ENCODE measurements at places on chromosomes 16 and 17. TPM values are rescaled to one million over a fixed set of nuclear protein-coding genes. Genes with fewer than 3 reads are reported as not detected.

- no peak for DNase-seq
- H3K27me3 ChIP-seq, result no peaks in the 10 kb centered on the region
- no peak overlapping the region for H3K27ac ChIP-seq
- H3K36me3 ChIP-seq, result no peaks in the 10 kb centered on the region
Measured at GRCh38 chr16:87821376-87822107, 47.8 kb downstream of the SLC7A5 start.

Gene KRT31
- not detected for total RNA-seq

DNA sequence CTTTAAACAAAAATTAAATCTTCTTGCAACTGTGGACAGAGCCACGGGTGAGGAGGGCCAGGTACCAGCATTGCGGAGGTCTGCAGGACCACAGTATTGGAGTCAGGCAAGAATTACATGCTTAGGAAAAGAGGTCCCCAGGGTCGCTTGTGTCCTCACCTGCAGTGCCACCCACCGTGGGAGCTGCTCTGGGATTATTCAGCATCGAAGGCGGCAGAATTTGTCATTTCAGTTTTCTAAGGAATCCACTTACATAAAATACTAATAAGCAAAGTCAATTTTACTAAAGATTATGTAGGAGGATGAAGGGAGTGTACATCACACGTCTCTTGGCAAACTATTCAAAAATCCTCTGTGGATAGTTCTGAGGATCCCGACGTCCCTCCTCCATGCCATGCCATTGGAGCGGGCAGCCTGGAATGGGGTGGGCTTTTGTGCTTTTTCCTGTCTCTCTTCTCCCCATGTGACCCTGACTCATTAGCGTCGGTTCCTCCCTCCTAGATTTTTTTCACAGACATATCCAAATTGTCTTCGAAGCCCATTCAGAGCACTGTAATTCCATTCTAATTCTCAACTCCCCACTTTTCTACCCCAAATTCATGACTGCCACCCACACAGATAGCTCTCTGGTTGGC, 3.0 kb upstream of the PIK3R6 start:
- no peaks in the 10 kb centered on the region for H3K36me3 ChIP-seq
- no peaks in the 10 kb centered on the region for H3K27me3 ChIP-seq
- H3K4me3 ChIP-seq, result no peak overlapping the region
- no peaks in the 10 kb centered on the region for H3K4me1 ChIP-seq
- H3K27ac ChIP-seq, result no peak overlapping the region

Gene DPEP3
- not detected for total RNA-seq

Gene OSGIN1
- total RNA-seq, result 4.3 TPM

GRCh38 chr16:651844-652243, 2.7 kb downstream of the WDR90 start:
- no peaks in the 10 kb centered on the region for H3K4me1 ChIP-seq
- no peaks in the 10 kb centered on the region for H3K36me3 ChIP-seq
- no peak for DNase-seq
- H3K27me3 ChIP-seq, result no peaks in the 10 kb centered on the region

DNA sequence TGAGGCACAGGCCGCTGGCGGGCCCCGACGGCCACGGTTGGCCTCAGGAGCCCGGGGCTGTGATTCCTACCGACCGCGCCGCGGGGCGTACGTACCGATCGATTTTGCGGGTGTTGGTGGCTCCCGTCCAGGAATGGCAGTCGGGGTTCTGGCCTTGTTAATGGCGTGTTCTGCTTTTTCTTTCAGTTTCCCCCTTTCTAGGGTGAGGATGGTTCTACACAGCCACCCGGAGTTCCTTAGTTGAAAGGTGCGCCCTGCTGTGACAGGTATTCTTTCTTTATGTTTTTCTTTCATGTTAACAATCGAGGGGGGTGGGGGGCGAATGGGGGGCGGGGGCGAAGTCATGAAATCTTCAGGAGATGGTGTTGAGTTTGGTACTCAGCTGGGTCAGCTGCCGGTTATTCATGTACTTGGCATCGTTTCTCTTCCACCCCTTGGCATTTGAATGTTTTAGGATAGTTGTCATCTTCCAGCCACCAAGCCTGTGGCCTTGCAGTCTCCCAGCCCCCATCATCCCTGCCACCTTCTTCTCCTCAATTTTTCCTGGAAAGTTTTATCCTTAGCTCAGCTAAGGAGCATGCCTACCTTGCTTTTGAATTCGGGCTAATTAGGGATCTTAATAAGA, 802 bp downstream of the CYLD start:
- no peak for DNase-seq
- peak overlapping the region; percentile 89 for H3K27ac ChIP-seq
- H3K27me3 ChIP-seq, result no peaks in the 10 kb centered on the region
- H3K4me3 ChIP-seq, result peak overlapping the region; percentile 97
- H3K36me3 ChIP-seq, result no peaks in the 10 kb centered on the region

GRCh38 chr17:15909481-15909991, 35.4 kb upstream of the ADORA2B start:
- no peak overlapping the region for H3K27ac ChIP-seq
- H3K4me1 ChIP-seq, result no peaks in the 10 kb centered on the region
- no peaks in the 10 kb centered on the region for H3K27me3 ChIP-seq
- no peak for DNase-seq

- H3K4me3 ChIP-seq, result no peak overlapping the region
- no peaks in the 10 kb centered on the region for H3K36me3 ChIP-seq
- H3K27me3 ChIP-seq, result peaks cover 61% of the 10 kb centered on the region
- H3K27ac ChIP-seq, result no peak overlapping the region
Measured at GRCh38 chr16:1093284-1094123, 2.5 kb downstream of the C1QTNF8 start.

DNA sequence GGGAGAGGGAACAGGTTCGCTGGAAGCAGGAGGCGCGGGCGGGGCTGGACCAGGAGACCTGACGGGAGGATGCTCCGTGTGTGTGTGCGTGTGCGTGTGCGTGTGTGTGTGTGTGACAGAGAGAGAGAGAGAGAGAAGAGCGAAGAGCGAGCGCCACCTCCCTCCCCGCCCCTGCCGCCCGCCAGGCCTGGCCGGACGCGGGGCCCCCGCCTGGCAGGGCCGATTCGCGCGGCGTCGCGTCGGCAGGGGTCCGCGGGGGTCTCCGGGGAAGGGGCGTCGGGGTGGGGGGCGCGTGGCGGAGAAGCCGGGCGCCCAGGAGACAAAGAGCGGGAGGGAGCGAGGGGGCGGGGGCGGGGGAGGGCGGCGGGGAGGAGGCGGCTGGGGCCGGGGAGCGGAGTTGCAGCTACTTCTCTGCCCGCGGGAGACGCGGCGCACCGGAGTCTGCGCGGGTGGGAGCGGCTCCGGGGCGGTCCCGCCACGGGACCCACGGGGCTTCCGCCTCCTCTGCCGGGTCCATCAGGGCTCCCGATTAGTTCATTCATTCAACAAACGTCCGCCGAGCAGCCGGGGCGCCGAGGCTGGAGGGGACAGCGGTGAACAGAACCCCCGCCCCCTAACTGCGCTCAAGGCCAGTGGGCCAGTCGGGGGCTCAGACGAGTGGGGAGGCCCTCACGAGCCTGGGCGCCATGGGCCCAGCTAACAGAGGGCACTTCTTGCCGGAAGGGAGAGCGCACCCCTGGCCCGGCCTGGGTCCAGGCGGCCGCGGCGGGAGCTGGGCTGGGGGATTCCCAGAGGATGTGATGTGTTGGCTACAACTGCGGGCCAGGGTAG, at the start of gene SAMD14:
Gene SAMD14 (minus strand): TSS at position 433 of the 831 bp plus-strand sequence. CDS start 5,201 bp downstream, outside the sequence.
- no peak within 1 kb of the TSS for H3K27ac ChIP-seq
- H3K27me3 ChIP-seq, result peaks cover 10% of the 10 kb centered on the region
- peaks cover 39% of the 10 kb centered on the region for H3K4me1 ChIP-seq
- H3K4me3 ChIP-seq, result peak within 1 kb of the TSS; percentile 59

Gene TM4SF5
- total RNA-seq, result not detected

DNA sequence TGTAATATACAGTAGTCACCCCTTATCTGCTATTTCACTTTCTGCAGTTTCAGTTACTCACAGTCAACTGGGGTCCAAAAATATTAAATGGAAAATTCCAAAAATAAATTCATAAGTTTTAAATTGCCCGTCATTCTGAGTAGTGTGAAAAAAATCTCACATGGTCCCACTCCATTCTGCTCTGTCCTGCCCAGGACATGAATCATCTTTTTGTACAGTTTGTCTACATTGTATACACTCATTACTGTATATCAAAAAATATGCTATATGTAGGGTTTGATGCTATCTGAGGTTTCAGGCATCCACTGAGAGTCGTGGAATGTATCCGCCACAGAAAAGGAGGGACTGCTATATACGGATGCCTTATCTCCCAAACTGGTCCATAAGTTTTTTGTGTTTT, 16.0 kb upstream of the APPBP2 start:
- DNase-seq, result no peak
- no peak overlapping the region for H3K27ac ChIP-seq
- H3K27me3 ChIP-seq, result no peaks in the 10 kb centered on the region

GRCh38 chr16:30949650-30950515, 1.0 kb downstream of the ORAI3 start:
- H3K4me3 ChIP-seq, result peak overlapping the region; percentile 84
- peaks cover 5% of the 10 kb centered on the region for H3K36me3 ChIP-seq
- DNase-seq, result peak; percentile 95
- no peaks in the 10 kb centered on the region for H3K27me3 ChIP-seq
- peaks cover 48% of the 10 kb centered on the region for H3K4me1 ChIP-seq
- peak overlapping the region; percentile 86 for H3K27ac ChIP-seq

DNA sequence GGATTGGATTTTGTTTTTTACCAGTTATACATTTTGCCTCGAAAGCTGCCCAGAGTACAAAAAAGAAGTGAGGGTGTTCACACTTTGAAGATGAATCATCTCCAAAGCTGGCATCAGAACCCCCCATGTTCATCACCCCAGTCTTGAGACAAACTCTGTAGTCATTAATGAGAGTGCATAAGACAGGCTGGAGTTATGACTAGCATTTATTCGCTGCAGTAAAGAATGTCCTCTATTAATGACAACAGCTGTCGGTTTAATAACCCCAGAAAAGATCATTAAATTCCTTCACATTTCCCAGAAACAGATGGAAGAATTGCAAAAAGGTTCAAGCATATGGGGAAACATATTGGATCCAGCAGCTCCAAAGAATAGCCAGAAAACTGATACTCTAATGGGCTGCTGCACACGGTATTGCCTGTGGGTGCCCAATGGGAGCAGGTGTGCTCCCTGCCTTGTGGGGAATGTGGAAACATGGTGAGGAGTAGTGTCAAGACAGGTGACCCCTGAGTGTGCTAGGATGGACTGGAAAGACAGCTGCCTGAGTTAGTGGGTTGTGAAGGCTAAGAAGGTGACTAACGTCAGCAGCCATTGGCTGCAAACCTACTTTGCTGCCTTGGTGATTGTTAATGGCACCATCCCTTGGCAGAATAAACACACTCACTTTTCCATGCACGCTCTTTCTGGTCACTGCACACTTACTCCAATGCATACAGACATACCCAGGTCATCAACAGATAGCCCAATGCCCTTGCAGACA, 81.9 kb downstream of the AIPL1 start:
- H3K27ac ChIP-seq, result no peak overlapping the region
- H3K4me1 ChIP-seq, result no peaks in the 10 kb centered on the region

DNA sequence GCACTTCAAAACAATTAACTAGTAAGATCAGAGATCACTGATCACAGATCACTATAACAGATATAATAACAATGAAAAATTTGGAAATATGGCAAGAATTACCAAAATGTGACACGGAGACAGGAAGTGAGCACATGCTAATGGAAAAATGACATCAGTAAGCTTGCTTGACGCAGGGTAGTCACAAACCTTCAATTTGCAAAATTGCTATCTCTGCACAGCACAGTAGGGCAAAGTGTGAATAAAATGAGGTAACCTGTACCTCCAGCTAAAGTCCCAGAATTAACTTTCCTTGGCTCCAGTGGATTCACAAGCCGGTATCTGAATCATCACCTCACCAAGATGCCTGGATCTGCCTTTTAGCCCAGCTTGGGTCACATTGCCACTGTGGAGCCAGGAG, 4.2 kb upstream of the MMP2 start:
- peaks cover 15% of the 10 kb centered on the region for H3K27me3 ChIP-seq
- no peak for DNase-seq
- no peak overlapping the region for H3K4me3 ChIP-seq
- no peak overlapping the region for H3K27ac ChIP-seq
- H3K4me1 ChIP-seq, result peaks cover 36% of the 10 kb centered on the region

DNA sequence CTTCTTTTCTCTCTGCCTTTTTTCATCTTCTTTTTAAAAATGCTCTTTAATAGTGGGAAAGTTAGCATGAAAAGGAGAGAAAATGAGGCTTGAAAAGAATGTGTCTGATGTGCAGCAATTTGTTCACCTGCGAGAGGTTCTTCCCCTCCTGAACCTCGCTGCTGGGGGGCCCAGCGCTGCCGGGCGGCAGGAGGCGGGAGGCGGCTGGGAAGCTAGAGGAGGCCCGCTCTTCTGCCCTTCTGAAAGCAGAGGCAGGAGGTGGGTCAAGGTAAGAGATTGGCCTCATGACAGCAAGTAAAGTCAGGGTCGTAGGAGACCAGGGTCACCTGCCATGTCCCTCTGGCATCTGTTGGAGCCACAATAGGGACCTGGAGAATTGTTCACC, 78.6 kb upstream of the TNRC6C start:
- H3K4me3 ChIP-seq, result no peak overlapping the region
- no peak for DNase-seq
- H3K27me3 ChIP-seq, result no peaks in the 10 kb centered on the region
- H3K36me3 ChIP-seq, result no peaks in the 10 kb centered on the region
- peaks cover 21% of the 10 kb centered on the region for H3K4me1 ChIP-seq

DNA sequence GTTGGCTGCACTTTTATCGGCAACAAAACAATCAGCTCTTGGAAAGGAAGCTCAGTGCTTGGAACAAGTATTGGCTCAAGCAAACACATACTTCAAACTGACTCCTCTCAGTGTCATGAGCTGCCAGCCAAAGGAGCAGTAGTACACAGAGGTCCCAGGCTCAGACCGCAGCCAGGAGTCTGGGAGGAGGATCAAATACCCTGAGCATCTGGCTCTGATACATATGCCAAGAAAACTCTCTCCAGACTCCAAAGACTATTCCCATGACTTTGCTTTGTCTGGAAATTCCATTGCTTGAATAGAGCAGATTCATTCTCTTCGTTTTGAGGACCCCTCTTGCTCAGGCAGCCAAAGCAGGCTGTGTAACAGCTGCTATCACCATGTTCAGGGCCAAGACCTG, 501.6 kb upstream of the PSMD7 start:
- no peaks in the 10 kb centered on the region for H3K27me3 ChIP-seq
- H3K4me1 ChIP-seq, result peaks cover 42% of the 10 kb centered on the region
- H3K4me3 ChIP-seq, result no peak overlapping the region
- no peaks in the 10 kb centered on the region for H3K36me3 ChIP-seq

- peaks cover 21% of the 10 kb centered on the region for H3K4me1 ChIP-seq
- H3K27me3 ChIP-seq, result no peaks in the 10 kb centered on the region
- no peak for DNase-seq
- no peaks in the 10 kb centered on the region for H3K36me3 ChIP-seq
- no peak overlapping the region for H3K4me3 ChIP-seq
Measured at GRCh38 chr17:48893646-48894508, 1.3 kb downstream of the ATP5MC1 start.

Gene PAM16
- 38.2 TPM for total RNA-seq

Gene CTF1
- 5.0 TPM for total RNA-seq

Gene CDH16
- total RNA-seq, result not detected

Gene PDE6G
- total RNA-seq, result not detected
